Right renal pelvis (tissue), 4 donors: ENCODE measurements at places on chromosomes 16 and 17. TPM values are rescaled to one million over a fixed set of nuclear protein-coding genes. Genes with fewer than 3 reads are reported as not detected.
A peak's percentile ranks its signal among the peaks of the same experiment; 100 is the strongest.

The CORO6 gene
- 3.5 TPM for polyA plus RNA-seq

- no peak for DNase-seq
These were observed 12.1 kb downstream of the ZZEF1 start for GRCh38 chr17:4130715-4131114.

GRCh38 chr17:43219746-43220380, 8.2 kb downstream of the TMEM106A start:
- no peak for DNase-seq

GRCh38 chr17:79951361-79952264, 84.1 kb downstream of the TBC1D16 start:
- DNase-seq, result peak; percentile 50

The CASKIN1 gene
- polyA plus RNA-seq, result 3.1 TPM

DNA sequence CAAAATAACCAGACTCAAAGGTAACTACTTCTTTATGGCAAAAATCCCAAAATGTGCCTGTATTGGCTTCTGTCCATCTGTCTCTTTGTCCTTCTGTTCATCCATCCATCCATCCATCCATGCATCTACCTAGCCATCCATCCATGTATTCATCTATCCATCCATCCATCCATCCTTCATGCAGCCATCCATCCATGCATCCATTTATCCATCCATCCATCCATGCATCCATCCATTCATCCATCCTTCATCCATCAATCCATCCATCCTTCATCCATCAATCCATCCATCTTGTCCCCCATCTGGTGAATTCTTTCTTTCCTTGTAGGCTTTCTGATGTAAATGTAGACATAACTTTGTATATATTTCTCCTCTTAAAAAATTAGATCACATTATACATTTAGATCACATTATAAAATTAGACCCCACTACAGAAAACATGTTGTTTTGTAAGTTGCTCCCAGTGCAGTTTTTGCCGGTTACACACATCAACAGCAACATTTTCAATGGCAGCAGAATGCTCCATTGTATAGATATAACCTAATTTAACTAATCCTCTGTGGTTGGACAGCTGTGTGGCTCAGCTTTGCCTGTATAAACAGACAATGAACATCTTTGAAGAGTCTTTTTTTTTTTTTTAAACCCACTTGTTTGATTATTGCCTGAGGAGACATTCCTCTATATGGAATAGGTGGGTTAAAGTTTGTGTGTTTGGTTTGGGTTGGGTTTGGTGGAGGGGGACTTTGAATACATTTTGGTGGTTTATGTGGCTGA, 72.0 kb downstream of the MSI2 start:
- no peak for DNase-seq

GRCh38 chr16:49849037-49849753, 6.7 kb downstream of the ZNF423 start:
- DNase-seq, result no peak

The TTLL6 gene
- 0.50 TPM for polyA plus RNA-seq

The PNMT gene
- polyA plus RNA-seq, result 3.4 TPM

The DDX19B gene
- polyA plus RNA-seq, result 43.6 TPM

DNA sequence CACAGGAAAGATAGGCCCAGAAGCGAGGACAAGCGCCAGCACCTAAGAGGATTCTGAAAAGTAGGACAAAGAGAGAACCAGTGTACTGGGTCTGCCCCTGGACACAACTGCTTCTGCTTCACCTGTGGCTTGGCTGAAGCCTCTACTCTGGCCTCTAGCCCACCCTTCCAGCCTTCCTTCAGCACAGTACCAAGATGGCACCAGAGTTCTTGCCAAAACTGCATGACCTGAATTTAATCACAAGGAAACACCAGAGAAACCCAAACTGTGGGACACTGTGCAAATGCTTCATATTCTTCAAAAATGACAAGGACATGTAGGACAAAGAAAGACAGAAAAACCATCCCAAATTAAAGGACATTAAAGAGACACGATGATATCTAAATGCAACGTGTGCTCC, 116.6 kb downstream of the SMG6 start:
- DNase-seq, result no peak

The LCMT1 gene
- 67.6 TPM for polyA plus RNA-seq

The ABR gene
- 46.3 TPM for polyA plus RNA-seq

The ABCA8 gene
- 1.4 TPM for polyA plus RNA-seq

The CDK5RAP3 gene
- polyA plus RNA-seq, result 145 TPM

DNA sequence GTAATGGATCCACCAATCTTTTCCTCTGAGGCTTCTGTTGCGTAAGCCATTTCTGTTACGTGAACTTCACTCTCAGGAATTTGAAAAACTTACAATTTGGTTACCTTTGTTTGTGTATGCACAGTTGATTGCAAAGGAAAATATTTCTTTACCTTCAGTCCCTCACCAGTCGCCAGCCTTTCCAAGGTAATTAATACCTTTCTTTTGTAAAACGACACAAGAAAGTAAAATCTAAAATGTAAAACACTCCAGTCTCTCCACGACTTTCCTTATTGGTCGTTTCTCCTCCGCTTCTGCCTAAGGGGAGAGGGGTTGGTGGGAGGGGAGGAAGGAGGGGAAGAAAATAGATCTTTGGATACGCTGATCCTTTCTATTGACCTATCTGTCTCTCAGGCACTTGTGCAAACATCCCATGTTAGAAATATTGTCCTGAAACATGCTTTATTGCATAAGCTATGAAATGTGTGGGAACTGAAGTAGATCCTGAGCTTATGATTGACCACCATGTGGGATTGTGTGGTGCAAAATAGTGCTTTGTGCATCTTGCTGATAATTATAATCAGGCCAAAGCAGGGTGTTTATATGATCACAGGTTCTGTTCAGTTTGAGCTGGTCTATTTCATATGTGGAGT, 32.4 kb upstream of the EFCAB13 start:
- DNase-seq, result no peak

- no peak for DNase-seq
These were observed 2.7 kb upstream of the PRSS41 start for GRCh38 chr16:2795395-2796143.

The PABPN1L gene
- polyA plus RNA-seq, result not detected

DNA sequence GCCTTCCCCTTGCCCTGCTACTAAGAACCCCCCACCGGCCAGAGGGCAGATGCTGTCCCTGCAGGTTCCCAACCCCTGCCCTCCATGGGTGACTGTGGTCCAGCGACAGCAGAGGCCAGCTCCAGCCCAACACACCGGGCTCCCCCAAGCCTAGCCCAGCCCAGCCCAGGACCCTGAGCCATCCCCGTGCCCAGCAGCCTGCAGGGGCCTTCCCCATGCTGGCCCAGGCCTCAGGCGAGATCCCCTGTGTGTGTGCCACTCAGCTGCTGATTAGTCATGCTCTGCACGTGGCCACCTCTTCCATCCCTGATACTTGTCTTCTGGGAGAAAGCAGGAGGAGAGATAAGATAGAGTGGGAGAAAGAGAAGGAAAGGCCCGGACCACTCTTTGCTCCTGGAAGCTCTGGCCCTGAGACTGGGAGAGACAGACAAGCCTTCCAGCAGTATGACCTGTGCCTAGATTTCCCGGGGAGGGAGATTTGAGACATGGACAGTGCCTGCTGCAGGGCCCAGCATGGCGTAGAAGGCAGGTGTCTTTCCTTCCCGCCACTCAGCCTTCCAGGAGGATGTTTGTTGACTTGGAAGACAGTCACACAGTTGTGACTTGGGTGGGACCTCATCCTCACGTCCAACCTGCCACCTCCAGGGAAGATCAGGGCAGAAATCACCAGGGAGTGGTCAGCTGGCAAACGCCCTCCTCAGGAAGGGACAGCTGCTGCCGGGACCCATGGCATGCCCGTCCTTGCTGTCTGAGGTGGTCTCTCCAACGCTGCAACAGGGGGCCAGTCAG, 41.3 kb upstream of the RASD1 start:
- DNase-seq, result no peak
